ENCODE measurements at places on chromosomes 11 and 22. TPM values are rescaled to one million over a fixed set of nuclear protein-coding genes. Genes with fewer than 3 reads are reported as not detected.

GRCh38 chr11:128196235-128196634, 391.1 kb downstream of the ETS1 start:
- H3K27ac ChIP-seq, result no peak overlapping the region
- no peak overlapping the region for H3K4me3 ChIP-seq
- no peaks in the 10 kb centered on the region for H3K27me3 ChIP-seq
- no peak for DNase-seq

DNA sequence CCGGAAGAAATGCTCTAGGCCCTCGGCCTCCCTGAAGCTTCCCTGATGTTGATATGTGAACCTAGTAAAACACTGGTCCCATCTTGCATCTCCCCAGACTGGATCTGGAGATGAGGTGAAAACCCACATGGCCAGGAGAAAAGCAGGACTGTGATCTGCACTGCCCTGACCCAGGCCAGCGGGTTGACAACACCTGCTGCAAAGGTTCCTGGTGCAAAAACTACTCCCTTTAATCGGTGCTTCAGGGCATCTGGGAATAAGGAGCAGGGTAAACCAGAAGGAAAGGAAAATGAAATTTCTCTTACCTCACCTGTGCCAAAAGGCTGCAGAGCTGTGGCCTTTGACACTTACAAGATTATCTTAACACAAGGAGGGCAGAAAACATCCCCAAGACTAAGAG, 30.6 kb downstream of the PACSIN2 start:
- no peaks in the 10 kb centered on the region for H3K4me1 ChIP-seq
- no peaks in the 10 kb centered on the region for H3K27me3 ChIP-seq
- DNase-seq, result no peak
- no peak overlapping the region for H3K4me3 ChIP-seq
- no peak overlapping the region for H3K27ac ChIP-seq
- H3K36me3 ChIP-seq, result no peaks in the 10 kb centered on the region

DNA sequence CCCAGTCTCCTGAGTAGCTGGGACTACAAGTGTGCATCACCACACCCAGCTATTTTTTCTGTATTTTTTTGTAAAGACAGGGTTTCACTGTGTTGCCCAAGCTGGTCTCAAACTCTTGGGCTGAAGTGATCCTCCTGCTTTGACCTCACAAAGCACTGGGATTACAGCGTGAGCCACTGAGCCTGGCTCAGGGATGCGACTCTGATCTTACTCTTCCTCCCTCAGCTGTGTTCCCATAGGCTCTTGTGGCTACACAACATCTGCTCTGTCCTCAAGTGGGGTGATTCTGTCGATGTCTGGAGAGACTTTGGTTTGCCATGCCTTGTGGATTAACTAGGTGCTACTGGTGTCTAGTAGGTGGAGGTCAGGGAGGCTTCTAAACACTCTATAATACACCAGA, 127.0 kb upstream of the SERPIND1 start:
- no peaks in the 10 kb centered on the region for H3K27me3 ChIP-seq
- H3K4me1 ChIP-seq, result no peaks in the 10 kb centered on the region
- no peak overlapping the region for H3K4me3 ChIP-seq
- no peak for DNase-seq
- no peak overlapping the region for H3K27ac ChIP-seq

DNA sequence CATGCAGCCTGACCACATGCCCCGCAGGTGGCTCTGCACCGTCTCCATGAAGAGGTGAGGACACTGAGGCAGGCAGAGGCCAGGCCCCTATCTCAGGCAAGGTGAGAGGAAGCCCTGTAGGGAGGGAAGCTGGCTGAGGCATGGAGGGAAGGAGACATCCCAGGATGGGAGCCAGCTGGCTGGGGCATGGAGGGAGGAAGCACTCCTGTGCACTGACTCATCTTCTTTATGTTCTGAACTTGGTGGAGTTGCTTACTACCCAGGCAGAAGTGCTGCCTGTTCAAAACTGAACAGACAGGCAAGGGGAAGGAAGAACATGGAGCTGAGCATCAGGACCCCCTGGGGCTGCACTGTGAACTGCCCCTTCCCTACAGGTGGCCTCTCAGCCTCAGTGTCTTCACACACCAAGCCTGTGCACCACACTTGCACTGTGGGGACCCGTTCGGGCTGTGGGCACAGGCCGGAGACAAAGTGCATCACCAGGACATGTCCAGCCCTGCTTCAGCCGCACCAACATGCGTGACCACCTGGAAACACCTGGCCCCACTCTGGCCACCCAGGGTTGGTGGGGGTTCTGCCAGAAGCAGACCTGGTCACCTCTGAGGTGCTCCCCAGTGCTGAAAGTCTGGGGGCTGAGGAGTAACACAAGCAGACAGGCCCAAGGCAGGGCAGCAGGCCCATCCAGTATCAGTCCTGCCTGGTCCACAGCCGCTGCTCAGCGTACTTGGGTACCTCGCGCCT, 55.5 kb downstream of the DGCR2 start:
- no peaks in the 10 kb centered on the region for H3K27me3 ChIP-seq
- peaks cover 64% of the 10 kb centered on the region for H3K36me3 ChIP-seq
- no peak for DNase-seq
- no peak overlapping the region for H3K4me3 ChIP-seq

- H3K36me3 ChIP-seq, result no peaks in the 10 kb centered on the region
- H3K4me3 ChIP-seq, result no peak overlapping the region
- no peak for DNase-seq
- H3K4me1 ChIP-seq, result peaks cover 13% of the 10 kb centered on the region
- H3K27ac ChIP-seq, result no peak overlapping the region
These were observed 5.7 kb upstream of the KRTAP5-6 start for GRCh38 chr11:1691026-1691877.

- H3K27me3 ChIP-seq, result no peaks in the 10 kb centered on the region
- no peak overlapping the region for H3K4me3 ChIP-seq
- H3K4me1 ChIP-seq, result no peaks in the 10 kb centered on the region
- no peak for DNase-seq
These were observed 13.9 kb upstream of the BAIAP2L2 start for GRCh38 chr22:38124236-38124974.

DNA sequence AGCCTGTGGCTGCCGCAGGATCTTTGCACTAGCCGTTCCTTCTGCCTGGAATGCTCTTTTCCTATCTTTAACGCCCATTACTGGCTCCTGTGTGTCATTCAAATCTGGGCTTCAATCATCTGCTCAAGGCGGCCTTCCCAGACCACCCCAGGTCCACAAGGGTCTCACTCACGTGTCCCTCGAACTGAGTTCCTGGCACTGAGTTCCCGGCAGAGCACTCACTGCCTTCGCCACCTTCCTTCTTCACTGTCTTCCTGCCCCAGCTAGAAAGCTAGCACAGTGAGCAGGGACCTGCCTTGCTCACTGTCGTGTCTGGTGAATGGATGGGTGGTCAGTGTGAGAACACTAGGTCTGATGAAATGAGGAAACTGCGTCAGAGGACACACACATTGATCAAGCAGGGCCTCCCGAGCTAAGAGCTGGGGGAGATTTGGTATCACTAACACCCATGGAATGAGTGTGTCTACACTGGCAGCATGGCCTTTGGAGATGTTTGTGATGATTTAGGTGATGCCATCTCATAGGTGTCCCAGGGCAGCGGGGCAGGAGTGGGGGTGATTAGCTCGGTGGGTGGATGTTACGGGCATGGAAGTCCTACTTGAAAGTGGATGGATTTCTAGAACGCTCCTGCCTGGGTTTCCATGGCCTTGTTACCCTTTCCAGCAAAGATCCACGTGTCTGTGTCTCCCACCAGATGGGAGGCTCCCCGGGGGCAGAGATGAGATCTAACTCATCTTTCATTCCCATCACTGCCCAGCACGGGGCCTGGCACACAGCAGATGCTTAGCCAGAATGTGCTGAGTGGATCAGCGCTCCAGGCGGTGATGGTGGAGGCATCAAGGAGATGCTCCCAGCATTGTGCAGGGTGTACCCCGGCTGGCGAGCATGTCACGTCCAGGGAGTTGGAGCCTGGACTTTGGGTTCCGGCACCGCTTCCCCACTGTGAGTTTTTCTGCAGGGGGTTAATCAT, 64.5 kb downstream of the SHISAL1 start:
- no peaks in the 10 kb centered on the region for H3K36me3 ChIP-seq
- DNase-seq, result no peak
- no peak overlapping the region for H3K4me3 ChIP-seq
- no peaks in the 10 kb centered on the region for H3K4me1 ChIP-seq

GRCh38 chr22:39988386-39989114, 6.2 kb upstream of the FAM83F start:
- H3K4me1 ChIP-seq, result no peaks in the 10 kb centered on the region
- H3K4me3 ChIP-seq, result no peak overlapping the region
- DNase-seq, result no peak
- no peaks in the 10 kb centered on the region for H3K36me3 ChIP-seq
- H3K27me3 ChIP-seq, result peaks cover 3% of the 10 kb centered on the region

GRCh38 chr22:43587574-43587973, 175.8 kb downstream of the MPPED1 start:
- DNase-seq, result no peak
- H3K27ac ChIP-seq, result no peak overlapping the region
- no peak overlapping the region for H3K4me3 ChIP-seq
- H3K4me1 ChIP-seq, result no peaks in the 10 kb centered on the region
- H3K27me3 ChIP-seq, result no peaks in the 10 kb centered on the region

DNA sequence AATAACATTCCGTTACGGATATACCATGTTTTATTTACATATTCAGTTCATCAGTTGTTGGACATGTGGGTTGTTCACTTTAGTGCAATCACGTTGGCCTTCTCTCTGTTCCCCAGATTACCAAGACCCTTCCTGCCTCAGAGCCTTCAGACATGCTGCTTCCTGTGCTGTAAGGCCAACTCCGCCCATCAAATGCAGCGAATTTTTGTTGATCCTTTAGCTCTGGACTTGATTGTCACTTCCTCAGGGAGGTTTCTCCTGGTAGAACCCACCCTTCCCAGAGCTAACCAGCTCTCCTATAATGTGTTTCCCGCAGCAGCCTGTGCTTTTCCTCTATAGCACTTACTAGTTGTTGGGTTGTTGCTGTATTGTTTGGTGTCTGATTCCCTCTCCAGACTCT, 39.4 kb downstream of the SWAP70 start:
- H3K36me3 ChIP-seq, result no peaks in the 10 kb centered on the region
- H3K27ac ChIP-seq, result no peak overlapping the region
- H3K4me1 ChIP-seq, result peaks cover 18% of the 10 kb centered on the region
- no peaks in the 10 kb centered on the region for H3K27me3 ChIP-seq
- no peak overlapping the region for H3K4me3 ChIP-seq

DNA sequence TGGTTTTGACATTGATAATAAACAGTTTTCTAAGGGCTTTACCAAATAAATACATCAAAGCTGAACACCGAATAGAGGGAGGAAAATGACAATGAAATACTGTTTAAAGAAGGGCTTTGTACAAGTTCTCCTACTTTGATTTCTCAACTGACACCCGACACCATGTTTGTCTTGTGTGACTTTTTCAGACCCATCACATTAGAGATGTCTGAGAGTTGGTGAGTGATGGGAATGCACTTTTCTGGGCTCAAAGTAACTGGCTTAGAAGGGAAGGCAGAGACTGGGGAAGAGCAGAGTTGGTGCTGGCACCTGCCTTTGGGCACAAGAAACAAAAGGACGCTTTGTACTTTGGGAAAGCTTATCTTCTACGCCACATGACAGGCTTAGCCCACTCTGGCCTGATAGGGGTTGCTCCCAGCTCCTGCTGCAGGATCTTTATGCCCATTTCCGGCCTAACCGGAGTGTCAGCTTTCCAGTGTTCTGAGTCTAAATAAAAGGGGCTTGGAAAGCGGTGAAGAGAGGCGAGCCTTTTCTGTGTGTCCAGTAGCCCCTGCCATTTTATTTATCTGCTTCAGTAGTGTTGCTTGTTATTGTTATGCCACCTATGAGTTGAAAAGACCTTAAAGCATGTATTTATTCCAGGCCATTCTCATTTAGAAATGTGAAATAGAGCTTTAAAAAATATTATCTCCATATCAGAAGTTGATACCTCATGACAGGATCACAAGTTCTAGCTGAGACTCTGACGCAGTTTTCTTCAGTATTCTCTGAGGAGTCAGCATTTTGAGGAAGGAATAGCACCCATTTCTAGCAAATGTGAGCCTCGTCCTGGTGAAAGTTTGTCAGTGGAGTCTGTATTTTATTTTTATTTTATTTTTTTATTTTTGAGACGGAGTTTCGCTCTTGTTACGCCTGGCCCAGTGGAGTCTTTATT, 24.2 kb downstream of the KREMEN1 start:
- peak overlapping the region; percentile 54 for H3K27ac ChIP-seq
- H3K27me3 ChIP-seq, result no peaks in the 10 kb centered on the region
- no peaks in the 10 kb centered on the region for H3K4me1 ChIP-seq
- H3K36me3 ChIP-seq, result no peaks in the 10 kb centered on the region

DNA sequence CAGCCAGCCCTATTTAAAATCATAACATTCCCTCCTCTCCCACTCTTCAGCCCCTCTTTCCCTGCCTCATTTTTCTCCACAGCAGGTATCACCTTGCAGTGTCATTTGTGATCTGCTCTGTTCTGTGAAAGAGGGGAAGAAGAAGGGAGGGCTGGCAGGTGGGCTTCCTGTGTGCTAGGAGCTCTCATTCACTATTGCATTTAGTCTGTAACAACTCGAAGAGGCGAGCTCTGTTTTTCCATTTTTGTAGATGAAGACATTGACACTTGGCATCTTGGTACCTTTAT, 52.1 kb upstream of the CRYBB3 start:
- H3K4me1 ChIP-seq, result no peaks in the 10 kb centered on the region
- DNase-seq, result no peak
- no peaks in the 10 kb centered on the region for H3K27me3 ChIP-seq
- no peaks in the 10 kb centered on the region for H3K36me3 ChIP-seq
- H3K4me3 ChIP-seq, result no peak overlapping the region
- no peak overlapping the region for H3K27ac ChIP-seq

- H3K27ac ChIP-seq, result peak overlapping the region; percentile 97
- peak; percentile 34 for DNase-seq
- H3K4me3 ChIP-seq, result peak overlapping the region; percentile 73
These were observed 10.9 kb downstream of the RELA start for GRCh38 chr11:65651589-65652510.

DNA sequence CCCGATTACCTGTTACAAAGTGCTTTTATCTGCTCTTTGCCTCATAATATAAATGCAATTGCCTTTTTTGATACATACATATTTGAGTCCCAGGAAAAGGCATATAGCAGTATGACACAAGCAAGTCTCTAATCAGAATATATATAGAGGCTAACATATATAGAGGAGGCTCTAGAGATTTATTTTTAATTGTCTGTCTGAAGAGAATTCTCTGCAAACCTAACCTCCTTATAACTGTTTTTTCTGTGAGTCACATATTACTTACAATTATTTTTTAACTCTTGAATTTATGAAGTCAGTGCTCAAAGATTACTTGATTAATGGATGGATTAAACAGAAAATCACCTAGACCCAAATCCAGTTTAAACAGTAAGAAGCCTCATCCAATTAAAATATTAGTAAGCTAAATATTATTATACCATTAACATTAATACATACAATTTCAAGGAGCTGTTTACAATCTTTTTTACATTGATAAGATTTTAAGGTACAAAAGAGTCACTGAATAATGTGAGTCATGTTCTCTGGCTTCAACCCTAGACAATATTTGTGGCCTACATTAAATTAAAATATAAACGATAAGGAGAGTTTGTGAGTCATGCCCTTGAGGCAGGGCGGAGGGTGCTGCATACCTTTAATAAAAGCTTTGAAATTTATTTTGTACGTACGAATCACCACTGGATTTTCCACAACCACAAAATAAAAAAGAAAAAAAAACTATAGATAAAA, 19.2 kb upstream of the MMP13 start:
- H3K36me3 ChIP-seq, result no peaks in the 10 kb centered on the region
- H3K27ac ChIP-seq, result no peak overlapping the region
- H3K4me3 ChIP-seq, result no peak overlapping the region
- no peak for DNase-seq
- no peaks in the 10 kb centered on the region for H3K27me3 ChIP-seq
- no peaks in the 10 kb centered on the region for H3K4me1 ChIP-seq

The STK33 gene
- 2.5 TPM for total RNA-seq

The OVOL1 gene
- not detected for total RNA-seq

The CRYBB2 gene
- not detected for total RNA-seq

The CLDN5 gene
- total RNA-seq, result not detected

The MUC2 gene
- total RNA-seq, result not detected

The SLC39A13 gene
- total RNA-seq, result 23.4 TPM
